ENCODE measurements at places on chromosomes 2 and 18. TPM values are rescaled to one million over a fixed set of nuclear protein-coding genes. Genes with fewer than 3 reads are reported as not detected.

EVX2 gene
- total RNA-seq: 0.09 TPM

LRP1B gene
- 0.04 TPM for total RNA-seq

MARS2 gene
- total RNA-seq: 21.0 TPM

WDFY1 gene
- 38.0 TPM for total RNA-seq

POU3F3 gene
- 41.9 TPM for total RNA-seq

PRSS56 gene
- 0.49 TPM for total RNA-seq

SLC35F6 gene
- 12.4 TPM for total RNA-seq

GRP gene
- total RNA-seq: not detected

SPRED2 gene
- total RNA-seq: 17.9 TPM

UGT1A3 gene
- total RNA-seq: not detected

REG1B gene
- total RNA-seq: not detected

SLC14A1 gene
- total RNA-seq: 0.85 TPM

RUFY4 gene
- total RNA-seq: not detected

NYAP2 gene
- total RNA-seq: 9.2 TPM

TXNDC2 gene
- 0.20 TPM for total RNA-seq

ANKRD36 gene
- 55.9 TPM for total RNA-seq

RNF181 gene
- 237 TPM for total RNA-seq

TMEM37 gene
- total RNA-seq: 0.14 TPM

PLB1 gene
- 2.5 TPM for total RNA-seq

Measured in motor neuron (in vitro differentiated cells).